ENCODE measurements at places on chromosomes 3 and 15.
A peak's percentile ranks its signal among the peaks of the same experiment; 100 is the strongest.

DNA sequence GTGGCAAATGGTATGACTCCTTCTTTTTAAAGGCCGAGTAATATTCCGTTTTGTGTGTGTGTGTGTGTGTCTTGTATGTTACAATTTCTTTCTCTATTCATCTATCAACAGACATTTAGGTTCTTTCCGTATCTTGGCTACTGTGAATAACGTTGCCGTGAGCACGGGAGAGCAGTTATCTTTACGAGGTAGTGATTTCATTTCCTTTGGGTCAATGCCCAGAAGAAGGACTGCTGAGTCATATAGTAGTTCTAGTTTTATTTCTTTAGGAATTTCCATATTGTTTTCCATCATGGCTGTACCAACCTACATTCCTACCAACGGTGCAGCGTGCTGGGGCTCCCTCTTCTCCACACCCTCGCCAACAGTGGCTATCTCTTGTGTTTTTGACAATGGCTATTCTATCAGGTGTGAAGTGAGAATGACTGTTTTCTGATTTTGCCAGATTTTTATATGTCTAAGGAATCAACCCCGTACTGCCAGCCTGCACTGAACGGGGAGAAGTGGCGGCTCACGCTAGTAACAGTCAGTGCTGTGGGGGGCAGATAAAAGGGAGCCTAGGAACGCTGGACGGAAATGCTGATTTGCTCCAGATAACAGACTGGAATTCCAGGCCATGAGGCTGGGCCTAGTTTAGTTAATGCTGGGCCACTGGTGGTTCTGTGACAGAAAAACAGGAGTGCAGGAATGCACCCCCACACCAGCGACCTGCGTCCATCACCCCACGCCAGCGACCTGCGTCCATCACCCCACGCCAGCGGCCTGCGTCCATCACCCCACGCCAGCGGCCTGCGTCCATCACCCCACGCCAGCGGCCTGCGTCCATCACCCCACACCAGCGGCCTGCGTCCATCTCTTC, 168.1 kb downstream of the XXYLT1 start:
- no peak for DNase-seq

GRCh38 chr3:133570139-133570936, 3.1 kb upstream of the CDV3 start:
- no peak for DNase-seq

GRCh38 chr3:143535994-143536784, 312.1 kb downstream of the SLC9A9 start:
- DNase-seq: no peak

DNA sequence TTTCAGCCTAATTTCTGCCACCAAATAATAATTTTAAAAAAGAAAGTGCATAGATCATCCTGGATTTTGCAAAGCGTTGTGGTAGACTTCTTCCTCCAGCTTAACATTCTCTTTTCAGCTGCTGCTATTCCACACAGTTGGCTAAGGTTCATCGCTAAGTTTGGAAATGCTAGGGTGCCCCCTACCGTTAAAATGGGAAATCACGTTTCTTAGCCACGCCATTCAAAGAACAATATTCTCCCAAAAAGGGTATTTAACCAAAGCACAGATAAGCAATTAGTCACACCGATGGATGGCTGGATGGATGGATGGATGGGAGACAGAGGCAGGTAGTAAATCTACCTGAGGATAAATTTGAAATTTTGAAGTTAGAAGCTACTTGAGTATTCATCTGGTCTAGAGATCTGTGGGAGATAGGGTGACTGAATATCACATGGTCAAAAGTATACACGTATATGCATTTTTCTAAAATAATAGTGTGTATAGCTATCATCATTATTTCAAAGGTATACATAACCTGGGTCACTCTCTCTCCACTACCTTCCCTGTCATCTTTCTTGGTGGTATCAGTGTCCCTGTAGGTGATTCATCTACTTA, 67.2 kb downstream of the EFHB start:
- DNase-seq: peak; percentile 30

GRCh38 chr3:98536456-98537017, 4.8 kb downstream of the GPR15 start:
- no peak for DNase-seq

DNA sequence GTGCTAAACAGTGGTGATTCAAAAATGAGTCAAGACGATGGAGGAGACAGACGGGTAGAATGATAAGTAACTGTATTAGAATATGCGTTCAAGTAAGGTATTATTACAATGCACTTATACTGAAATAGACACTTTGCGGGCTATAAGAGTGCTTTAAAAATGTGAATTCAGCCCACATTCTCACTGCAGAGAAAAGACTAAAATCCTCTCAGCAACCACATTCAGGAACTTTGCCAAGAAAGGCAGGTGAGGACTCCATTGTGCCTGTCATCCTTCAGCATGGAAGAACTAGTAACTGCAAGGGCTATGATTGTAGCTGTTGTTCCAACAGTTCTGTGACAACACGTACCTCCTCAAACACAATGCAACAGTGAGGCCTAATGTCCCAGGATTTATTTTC, 272.0 kb downstream of the RORA start:
- no peak for DNase-seq

DNA sequence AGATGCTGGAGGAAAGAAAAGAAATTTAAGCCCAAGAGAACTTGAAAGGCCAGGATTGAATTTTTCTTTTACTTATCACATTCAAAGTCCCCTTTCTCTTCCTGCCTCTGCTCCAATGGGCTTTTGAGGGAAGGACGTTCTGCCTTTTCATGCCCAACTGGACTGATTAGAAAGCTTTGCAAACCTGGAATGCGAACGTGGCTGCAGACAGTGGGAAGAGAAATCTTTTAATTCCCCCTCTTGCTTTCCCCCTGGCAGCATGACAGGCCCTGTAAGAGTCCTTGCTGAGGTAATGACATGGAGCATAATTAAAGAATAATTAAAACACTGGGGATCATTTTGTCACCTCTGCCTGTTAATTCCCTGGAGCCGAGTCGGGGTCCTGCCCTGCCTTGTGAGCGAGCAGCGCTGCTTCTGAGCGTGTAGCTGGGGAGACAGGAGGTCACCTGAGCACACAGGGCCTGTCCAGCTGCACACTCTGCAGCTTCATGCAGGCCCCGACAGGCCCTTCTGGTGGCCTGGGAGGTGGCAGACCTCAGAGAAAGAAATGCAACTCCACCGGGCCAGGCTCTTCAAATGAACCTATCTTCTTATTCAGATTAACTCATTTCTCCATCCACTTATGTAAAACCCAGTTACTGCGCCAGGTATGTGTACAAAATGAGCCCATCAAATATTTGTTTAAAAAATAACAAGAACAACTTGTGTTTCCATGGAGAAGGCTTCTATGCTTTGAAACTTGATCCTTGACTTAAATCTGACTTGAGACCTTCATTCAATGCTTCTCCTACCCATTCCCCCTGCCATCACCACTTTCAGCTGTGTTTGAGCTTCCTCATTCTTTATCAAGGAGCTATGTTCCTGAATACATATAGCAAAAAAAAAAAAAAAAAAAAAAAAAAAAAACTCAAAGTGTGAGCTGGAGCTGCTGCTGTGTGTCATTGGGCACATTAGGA, 628.2 kb upstream of the CFAP20DC start:
- DNase-seq: no peak

- no peak for DNase-seq
These were observed 19.8 kb downstream of the ST3GAL6 start for GRCh38 chr3:98782824-98783500.

DNA sequence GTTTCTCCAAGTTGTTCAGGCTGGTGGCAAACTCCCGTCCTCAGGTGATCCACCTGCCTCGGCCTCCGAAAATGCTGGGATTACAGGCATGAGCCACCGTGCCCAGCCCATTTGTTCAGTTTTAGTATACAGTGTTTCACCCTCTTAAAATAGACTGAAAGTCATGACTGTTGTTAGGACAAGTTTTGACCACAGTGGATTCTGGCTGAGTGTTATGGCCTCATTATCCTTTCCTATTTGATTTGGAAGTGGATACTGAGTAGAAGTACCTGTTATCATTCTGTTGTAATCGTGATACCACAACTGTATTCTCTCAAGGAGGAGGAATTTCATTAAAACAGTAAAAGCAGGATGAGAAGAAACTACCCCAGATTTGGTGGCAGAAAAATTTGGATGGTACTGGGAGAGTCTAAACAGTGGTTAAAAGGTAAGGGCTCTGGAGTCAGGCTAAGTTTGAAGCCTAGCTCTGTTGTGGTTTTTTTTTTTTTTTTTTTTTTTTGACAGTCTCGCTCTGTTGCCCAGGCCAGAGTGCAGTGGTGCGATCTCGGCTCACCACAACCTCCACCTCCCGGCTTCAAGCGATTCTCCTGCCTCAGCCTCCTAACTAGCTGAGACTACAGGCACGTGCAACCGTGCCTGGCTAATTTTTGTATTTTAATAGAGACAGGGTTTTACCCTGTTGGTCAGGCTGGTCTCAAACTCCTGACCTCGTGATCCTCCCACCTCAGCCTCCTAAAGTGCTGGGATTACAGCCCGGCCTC, 2.6 kb downstream of the MAP2K1 start:
- DNase-seq: no peak

DNA sequence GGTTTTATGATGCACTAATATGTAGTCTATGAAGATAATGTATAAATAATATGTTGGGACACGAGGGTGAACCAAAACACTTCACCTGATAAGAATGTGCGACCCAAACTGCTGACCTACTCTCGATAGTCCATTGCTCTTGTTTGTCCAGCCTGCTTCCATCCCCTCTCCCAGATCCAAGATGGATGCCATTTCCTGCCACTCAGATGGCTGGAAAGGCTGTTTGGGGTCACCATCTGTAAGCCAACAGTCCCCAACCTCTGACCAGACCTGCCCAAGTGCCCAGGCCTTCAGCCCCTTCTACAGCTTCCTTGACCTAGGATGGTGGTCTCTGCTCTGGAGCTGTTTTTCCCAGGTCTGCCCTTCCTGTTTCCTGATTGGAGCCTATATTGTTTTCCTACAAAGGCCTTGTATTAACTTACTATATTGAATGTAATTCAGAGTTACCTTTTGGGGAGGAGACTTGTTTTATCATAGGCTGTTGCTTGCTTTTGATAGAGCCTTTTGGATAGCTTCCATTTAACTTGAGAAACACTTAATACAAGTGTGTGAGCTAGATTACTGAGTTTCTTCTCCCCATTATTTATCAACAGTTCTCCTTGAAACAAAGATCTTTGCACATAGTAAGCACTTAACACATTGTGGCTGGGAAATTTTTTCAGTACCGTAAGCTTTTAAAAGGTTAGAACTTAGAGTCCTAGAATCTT, 5.0 kb upstream of the PAQR9 start:
- DNase-seq: no peak

DNA sequence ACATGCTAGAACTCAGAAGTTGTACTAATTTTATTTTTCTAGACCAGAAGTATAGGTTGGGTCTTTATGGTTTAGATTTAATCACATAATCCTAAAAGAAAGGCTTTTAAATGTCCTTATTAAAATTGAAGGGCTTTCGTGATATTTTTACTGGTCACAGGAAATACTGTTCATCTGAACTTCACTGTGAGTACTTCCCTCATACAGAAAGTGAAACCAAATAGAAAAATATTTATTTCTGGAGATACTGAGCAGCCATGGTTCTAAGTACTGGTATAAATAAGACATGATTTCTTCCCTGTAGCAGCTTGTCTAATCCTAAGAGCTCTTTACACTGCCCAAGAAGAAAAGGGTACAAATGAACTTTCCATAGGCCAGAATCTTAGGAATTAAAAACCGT, 2.0 kb downstream of the SNRK start:
- DNase-seq: no peak

DNA sequence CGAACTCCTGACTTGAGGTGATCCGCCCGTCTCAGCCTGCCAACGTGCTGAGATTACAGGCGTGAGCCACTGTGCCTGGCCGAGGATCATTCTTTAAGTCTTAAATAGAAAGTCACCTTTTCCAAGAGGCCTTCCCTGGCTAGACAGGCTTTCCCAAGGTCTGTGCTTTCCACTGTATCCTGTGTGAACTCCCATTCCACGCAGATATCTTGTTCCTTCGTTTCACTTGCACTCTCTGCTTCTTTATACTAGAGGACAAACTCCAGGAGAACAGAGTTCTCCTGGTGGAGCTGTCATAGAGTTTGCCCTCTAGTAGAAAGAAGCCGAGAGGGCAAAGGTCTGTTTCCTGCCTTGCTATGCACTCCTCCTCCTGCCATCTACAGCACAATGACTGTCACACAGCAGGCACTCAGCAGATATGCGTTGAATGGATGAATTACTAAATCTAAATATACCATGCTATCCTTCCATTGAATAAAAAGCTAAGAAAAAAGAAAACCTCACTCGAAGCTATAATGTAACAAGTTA, 211.2 kb downstream of the FOXP1 start:
- DNase-seq: no peak

GRCh38 chr3:133977568-133977967, 52.2 kb downstream of the SLCO2A1 start:
- DNase-seq: no peak

Data from activated CD4-positive, alpha-beta T cell treated with anti-CD3 and anti-CD28 coated beads, Interleukin-2, amount 50 U/mL, for 24 hours (primary cell).